Esophagus squamous epithelium (tissue), 5 donors: ENCODE measurements at places on chromosomes 7 and 10.

- no peak for DNase-seq
Observed at GRCh38 chr7:34662058-34662708, 4.2 kb downstream of the NPSR1 start.

GRCh38 chr10:70617798-70618568 lies 15.4 kb upstream of the PRF1 start:
- no peak for DNase-seq

- no peak for DNase-seq
Observed at GRCh38 chr7:104093127-104093526, 103.7 kb upstream of the RELN start.

DNA sequence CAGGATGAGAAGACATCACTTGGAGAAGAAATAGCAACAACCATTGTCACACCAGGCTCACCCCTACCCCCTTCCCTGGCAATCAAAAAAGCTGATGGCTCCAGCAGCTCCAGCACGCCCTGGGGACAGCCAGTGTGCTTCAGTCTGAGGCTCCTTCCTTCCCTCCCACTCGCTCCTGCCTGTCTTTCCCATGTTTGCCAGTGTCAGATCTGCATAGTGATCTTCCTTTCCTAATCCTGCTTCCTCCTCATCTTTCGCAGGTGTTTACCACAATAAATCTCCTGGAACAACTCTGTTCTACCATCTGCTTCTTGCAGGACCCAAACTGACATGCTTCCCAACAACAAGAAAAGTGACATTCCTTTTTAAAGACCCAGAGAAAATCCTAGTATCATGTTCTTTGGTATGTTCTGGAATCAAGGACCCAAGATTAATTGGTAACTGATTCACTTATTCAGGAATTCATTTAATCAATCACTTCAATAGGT lies 57.1 kb downstream of the STEAP1B start:
- no peak for DNase-seq

DNA sequence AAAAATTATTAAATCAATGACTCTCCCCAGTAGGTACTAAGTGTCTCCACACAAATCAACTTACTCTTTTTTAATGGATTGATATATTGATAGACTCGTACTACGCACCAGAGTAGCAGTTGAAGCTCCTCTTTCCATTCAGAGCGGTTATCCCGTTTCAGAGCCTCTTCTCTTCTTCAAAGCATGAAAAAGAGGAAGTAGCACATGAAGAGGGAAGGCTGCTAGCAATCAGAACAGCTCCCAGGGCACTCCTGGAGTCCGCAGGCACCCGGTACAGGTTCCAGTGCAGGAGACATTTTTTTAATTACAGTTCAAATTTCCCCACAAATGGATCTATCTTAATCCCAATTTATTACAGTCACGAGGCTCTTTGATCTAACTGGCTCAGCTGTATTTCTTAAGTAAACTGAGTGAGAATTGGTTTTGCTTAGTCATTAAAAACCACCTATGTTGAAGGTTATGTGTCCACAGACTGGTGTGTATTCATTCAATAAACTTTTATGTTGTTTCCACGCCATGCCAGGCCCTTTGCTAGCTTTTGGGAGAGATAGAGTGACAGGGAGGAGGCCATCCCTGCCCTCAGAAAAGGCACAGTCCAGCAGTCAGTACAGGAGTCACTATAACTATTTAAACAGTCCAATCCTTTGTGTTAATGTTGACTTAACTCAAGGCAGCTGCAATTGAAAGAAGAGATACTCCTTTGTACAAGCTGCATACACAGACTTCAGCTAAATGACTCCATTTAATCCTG lies 32.1 kb upstream of the CALN1 start:
- DNase-seq, result no peak
